BE2C (cell line): ENCODE measurements at places on chromosomes 11 and 22.
A peak's percentile ranks its signal among the peaks of the same experiment; 100 is the strongest.

GRCh38 chr11:125873881-125874555, 13.4 kb upstream of the HYLS1 start:
- no peak for DNase-seq

GRCh38 chr22:44799077-44799945, 46.9 kb downstream of the ARHGAP8 start:
- no peak for DNase-seq

DNA sequence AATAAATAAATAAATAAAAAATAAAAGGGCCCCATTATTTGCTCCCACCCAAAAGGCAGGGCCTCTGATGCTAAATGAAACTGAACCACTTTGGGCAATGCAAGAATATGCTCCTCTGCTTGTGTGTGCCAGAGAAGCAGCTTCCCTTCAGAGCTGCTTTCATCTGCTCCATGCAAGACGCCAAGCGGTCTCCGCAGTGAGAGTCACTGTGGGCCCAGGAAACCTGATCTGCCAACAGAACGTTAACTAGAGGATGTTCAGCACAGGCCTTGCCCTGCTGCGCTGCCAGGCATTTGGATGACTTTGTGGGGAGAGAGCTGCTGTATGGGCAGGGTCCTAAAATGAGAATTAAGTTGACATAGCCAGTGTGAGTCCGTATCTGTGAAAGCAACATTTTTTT, 43.7 kb upstream of the APOA1 start:
- no peak for DNase-seq

- no peak for DNase-seq
These were observed 47.9 kb upstream of the SUSD2 start for GRCh38 chr22:24133187-24133965.

GRCh38 chr11:30814737-30815136, 228.6 kb upstream of the MPPED2 start:
- no peak for DNase-seq

GRCh38 chr11:115282923-115283322, 221.3 kb downstream of the CADM1 start:
- DNase-seq: no peak

DNA sequence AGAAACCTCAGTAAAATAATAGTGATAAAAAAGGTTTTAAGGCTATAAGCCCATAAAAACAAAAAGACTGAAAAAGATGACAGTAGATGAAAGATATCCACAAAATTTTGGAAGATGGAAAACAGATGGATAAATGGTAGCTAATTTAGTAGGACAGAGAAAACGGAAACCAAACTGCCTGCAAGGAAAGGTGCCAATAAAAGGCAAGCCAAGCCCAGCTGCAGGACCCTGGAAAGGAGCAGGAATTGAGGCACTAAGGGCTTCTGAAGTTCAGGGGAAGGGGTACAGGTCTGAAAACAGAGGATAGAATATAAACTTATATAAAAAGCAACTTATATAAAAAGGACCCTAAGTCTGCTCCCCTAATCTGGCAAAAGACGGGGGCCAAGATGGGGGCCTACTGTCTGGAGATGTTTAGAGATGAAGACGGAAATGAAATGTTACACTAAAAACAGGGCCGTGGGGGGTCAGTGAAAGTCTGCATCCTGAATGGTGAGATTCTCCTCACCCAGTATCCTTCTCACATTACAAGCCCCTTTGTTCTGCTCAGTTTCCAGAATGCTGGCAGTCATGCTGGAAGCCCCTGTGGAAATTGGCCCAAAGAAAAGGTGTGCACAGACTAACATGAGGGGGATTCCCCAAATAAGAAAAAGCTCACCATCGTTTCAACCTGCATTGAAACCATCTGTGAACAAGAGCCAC, 269.3 kb upstream of the PITPNB start:
- DNase-seq: no peak

DNA sequence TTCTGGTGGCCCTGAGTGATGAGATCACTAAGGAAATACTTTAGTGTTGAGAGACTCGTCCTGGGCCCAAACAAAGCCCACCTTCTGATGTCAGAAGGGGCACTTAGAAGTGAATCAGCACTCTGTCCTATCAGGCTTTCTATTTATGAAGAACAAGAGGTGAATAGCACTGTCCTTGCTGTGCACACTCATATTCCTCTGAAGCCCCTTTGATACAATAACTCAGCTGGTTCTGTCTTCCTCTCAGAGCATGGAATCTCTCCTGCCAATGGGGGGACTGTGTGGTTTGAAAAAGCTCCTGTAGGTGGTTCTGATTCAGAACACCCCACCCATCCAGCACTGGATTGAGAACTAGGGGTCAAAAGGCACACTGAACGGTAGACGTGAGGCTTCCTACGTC, 348.1 kb downstream of the ETS1 start:
- no peak for DNase-seq

DNA sequence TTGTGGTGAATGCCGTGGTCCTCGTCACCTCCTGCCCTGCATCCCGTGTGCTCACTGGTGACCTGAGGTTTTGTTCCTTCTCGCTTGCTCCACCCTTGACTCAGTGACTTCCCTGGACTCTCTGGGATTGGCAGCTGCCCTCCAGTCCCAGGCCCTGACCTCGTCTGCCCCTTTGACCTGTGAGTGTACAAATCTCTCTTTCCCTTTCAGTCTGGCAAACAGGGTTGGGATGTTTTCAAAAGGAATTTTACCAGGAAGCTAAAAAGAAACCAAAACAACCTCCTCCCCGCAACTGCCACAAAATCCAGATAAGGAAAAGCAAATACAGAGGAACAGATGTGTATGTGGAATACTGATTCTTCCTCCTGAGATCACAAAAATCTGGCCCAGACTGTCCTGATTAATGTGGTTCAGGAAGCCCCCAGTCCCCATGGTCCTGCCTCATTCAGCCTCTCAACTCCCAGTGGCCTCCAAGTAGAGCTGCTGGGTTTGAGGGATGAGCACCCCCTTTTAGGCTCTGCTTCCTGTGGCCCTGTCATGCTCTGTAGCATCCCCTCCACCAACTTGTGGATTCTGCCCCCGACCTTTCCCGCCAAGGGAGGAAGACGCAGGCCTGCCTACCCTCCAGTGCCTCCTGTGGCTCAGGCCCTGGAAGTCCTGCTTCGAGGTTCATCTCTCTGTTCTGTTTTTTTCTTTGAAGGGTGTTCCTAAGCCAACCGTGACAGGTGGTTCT, 15.2 kb downstream of the ROBO4 start:
- no peak for DNase-seq

DNA sequence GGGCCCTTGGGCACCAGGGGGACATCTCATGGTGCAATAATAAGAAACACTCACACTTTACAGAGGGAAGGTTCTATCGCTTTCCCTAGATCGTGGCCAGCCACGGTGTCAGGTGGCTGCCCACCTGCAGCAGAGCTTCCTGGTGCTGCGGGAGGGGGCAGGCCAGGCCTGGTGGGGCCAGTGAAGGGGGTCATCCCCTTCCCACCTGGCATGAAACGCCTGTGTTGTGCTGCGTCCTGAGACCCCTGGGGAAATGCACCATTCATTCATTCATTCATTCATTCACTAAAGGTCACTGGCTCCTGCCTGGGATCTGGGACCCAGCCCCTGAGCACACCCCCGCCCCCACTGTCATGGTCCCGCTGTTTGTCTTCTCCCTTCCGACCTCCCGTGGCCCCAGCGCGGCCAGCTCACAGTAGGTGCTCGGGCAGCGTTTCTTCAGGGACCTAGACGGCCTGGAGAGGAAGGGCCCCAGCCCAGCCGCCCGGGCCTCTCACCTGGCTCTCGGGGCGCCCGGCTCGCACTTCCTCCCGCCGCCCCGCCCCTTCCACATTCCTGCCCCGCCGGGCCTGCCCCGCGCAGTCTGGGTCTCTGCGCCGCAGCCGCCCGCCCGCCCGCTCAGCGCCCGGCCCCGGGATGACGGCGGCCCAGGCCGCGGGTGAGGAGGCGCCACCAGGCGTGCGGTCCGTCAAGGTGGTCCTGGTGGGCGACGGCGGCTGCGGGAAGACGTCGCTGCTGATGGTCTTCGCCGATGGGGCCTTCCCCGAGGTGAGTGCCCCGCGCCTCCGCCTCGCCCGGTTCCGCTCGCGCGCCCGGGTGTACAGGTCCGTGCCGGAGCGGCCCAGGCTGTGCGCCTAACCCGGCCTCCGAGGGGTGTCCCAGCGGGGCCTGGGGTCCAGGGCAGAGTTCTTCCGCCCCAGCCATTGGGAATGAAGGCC, at the start of gene RHOD:
TSS of gene RHOD (plus strand) at position 581 of the 938 bp plus-strand sequence. CDS start at position 637, 56 bp downstream.
- no peak for DNase-seq

DNA sequence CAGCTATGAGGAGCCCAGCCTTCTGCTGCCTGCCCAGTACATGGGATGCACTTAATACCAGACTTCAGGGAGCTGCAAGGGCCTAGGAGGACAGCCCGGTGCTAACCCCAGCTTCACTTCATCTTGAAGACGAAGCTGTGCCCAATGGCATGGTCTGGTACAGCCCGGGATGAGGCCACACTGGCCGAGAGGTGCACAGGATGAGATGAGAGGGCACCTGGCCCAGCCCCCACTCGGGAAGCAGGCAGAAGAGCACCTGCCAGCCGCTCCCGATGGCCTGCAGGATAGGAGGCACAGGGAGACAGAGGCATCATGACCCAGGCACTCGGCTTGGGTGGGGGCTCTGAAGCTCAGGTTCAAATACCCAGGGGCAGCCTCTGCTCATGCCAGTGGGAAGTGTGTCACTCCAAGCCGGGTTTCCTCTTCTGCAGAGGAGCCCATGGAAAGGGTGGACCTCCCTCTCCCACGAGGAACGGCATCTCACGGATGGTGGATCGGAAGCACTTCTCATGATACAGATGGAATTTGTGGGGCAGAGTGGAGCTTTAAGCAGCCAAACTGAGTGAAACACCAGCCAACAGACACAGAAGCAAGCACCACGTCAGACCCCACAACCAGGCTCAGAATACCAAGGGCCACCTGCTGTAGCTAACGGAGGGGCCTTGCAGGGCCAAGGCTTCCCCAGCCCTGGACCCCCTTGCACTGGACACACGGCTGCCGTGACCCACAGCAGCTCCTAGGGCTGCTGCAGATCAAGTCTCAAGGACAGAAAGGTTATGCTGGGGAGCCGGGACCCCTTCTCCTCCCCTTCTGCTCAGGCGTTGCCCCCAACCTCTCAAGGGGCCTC, 875.2 kb downstream of the BRD1 start:
- no peak for DNase-seq

- no peak for DNase-seq
These were observed 6.7 kb downstream of the ACP2 start for GRCh38 chr11:47241841-47242301.

DNA sequence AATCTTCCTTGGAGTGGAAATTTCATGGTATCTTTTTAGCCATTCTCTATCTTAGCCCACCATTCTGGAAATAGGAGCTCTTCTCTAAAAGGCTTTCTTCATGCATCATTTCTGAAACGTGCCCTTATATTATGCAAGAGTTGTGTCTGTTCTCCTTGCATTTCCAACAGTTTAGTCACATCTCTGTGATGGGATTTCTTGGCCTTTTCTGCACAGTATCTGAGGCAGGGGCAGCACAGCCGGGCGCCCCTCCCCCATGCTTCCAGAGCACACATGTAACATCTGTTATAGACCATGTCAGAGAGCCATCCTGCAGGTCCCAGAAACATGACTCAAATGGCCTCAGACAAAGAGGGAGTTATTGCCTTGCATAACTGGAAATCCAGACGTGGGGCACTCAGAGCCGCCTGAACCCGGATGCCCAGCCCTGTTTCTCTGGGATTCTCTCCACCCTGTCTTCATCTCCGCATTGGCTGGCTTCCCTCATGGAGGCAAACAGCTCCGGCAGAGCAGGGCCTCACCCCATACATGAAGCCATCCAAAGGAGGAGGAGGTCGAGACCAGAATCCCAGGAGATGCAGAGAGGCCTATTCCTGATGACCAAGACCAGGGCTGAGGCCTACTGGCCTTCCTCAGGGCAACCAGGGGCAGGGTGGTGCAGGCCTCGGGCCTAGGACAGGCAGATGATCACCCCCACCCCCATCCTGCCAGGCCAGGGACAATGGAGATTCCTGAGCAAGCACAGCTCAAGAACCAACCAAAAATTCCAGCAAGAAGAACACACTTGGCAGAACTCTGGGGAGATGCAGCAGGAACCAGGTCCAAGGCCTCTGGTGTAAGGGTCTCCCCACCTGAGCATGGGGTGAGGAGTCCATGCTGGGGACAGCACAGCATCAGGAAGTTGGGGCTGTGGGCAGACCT, 61.3 kb downstream of the IGLL5 start:
- DNase-seq: no peak

GRCh38 chr22:42236848-42237247, 33.6 kb downstream of the TCF20 start:
- DNase-seq: no peak

- no peak for DNase-seq
These were observed 84.9 kb downstream of the CTTN start for GRCh38 chr11:70483077-70483861.

GRCh38 chr11:60951904-60952741, at the start of gene SLC15A3:
SLC15A3 (minus strand) TSS chr11:60952176; CDS start chr11:60951551, 625 bp downstream.
- no peak for DNase-seq

DNA sequence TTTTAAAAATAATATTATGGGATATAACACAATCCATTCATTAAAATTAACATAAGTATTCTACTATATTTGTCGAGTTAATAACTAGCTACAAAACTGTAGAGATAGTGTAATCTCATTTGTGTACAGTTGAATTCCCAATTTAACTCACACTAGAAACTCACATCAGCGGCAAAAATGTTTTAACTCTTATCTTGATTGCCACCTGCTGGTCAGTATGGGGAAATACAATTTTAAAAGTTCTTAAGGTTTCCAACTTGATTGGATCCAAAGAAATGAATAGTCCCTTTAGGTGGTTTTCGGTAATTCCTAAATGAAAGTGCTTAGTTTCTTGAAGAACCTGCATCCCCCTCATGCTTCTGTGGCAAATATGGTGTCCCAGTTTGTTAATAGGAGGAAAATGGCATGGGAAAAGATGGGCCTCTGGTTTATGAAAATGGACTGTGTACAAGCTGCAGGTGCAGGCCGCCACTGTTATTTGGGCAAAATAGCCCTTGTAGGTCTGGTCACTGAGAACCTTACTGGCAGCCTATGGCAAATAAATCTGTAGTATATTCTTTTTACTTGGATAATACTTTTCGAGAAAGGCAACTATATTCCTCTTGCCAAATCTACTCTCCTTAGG, 33.7 kb upstream of the SLC17A6 start:
- no peak for DNase-seq

GRCh38 chr11:12535321-12535720, 138.9 kb upstream of the TEAD1 start:
- DNase-seq: no peak

DNA sequence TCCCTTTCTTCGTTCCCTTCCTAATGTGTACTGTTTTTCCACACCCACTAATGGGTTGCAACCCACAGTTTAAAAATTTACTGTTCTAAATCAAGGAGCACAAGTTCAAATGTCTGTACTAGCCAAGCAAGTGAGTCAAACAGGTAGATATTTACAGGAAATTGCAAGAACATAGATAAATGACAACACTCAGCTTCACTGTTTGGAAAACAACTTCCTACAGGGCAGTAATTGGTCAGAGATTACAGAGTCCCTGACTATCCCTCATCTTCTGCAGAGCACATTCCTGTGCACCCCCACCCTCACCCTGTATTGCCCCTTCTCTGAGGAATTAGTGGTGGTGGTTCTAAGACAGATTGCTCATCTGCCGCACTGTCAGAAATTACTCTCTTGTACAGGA, 1.9 kb downstream of the SERPING1 start:
- no peak for DNase-seq

- no peak for DNase-seq
These were observed 2.1 kb upstream of the CARD10 start for GRCh38 chr22:37521236-37521739.

GRCh38 chr11:11579012-11579988, 42.5 kb downstream of the GALNT18 start:
- DNase-seq: peak; percentile 15

GRCh38 chr11:86918973-86919372, 36.2 kb downstream of the FZD4 start:
- no peak for DNase-seq

GRCh38 chr11:13051257-13051656, 42.1 kb downstream of the RASSF10 start:
- DNase-seq: no peak

- DNase-seq: peak; percentile 79
These were observed 149.8 kb downstream of the MPPED1 start for GRCh38 chr22:43561415-43562178.
